ENCODE measurements at places on chromosomes 6 and 20.

GRCh38 chr20:49541733-49542513 lies 26.0 kb downstream of the PTGIS start:
- no peaks in the 10 kb centered on the region for H3K27me3 ChIP-seq
- H3K36me3 ChIP-seq, result no peaks in the 10 kb centered on the region
- H3K4me3 ChIP-seq, result no peak overlapping the region
- DNase-seq, result no peak
- H3K4me1 ChIP-seq, result no peaks in the 10 kb centered on the region

DNA sequence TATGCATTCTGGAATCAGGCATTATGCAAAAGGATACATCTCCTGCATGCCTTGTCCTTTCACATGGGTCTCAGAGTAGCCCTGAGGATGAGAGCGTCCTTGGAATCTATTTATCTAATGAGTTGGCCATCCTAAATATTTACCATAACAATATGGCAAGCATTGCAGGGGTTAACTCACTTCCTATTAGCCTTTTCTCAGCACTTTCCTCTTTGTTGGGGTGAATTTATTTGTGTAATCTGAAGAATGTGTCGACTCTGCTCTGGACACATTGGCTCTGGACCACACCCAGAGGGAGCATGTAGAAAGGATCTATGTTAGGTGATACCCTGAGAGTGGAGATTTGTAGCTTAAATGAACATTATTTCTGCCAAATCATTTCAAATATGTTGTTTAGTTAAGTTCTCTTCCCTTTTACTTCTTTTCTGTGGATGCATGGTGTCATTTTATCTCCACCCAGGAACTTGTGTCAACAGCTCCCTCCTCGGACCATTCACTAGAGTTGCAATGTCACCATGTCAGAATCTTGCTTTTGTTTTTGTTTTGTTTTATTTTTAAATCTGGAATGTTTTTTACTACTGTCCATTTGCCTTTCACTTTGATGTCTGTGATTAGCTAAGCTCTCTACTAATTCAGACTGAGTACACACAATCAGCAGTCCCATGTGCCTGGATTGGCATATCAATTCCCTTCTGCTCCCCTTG lies 757.0 kb upstream of the MMS22L start:
- H3K36me3 ChIP-seq, result no peaks in the 10 kb centered on the region
- no peak for DNase-seq
- no peak overlapping the region for H3K4me3 ChIP-seq

GRCh38 chr6:163712566-163712961 lies 298.0 kb downstream of the QKI start:
- H3K4me1 ChIP-seq, result peaks cover 49% of the 10 kb centered on the region
- peak overlapping the region; percentile 65 for H3K27ac ChIP-seq
- DNase-seq, result no peak
- H3K27me3 ChIP-seq, result no peaks in the 10 kb centered on the region
- no peak overlapping the region for H3K4me3 ChIP-seq

DNA sequence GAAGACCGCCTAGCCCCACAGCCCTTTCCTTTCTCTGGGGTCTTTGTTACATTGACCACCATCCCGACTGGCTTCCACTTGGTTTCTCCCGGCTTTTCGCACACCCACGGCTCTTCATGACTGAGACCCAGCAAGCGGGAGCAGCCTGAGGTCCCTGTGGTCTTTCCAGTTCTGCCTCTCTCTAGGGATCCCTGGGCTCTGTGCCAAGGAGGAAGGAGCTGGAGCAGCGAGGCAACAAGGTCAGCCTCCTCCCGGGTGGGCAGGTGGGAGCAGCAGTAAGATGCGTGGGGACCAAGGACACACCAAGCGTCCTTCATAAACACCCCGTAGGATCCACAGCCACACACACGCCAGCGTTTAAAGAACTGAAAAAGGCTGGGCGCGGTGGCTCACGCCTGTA lies 29.6 kb upstream of the MRGBP start:
- no peak overlapping the region for H3K4me3 ChIP-seq
- H3K4me1 ChIP-seq, result peaks cover 11% of the 10 kb centered on the region
